ENCODE measurements at places on chromosomes 7 and 10. TPM values are rescaled to one million over a fixed set of nuclear protein-coding genes. Genes with fewer than 3 reads are reported as not detected.

The HABP2 gene
- 0.40 TPM for polyA plus RNA-seq

The LRIT1 gene
- polyA plus RNA-seq, result not detected

The PLAC9 gene
- 30.8 TPM for polyA plus RNA-seq

The TAS2R38 gene
- not detected for polyA plus RNA-seq

The SPDYE2 gene
- 16.6 TPM for polyA plus RNA-seq

The NEUROG3 gene
- not detected for polyA plus RNA-seq

The GPR22 gene
- polyA plus RNA-seq, result 0.13 TPM

The SPDYE11 gene
- polyA plus RNA-seq, result 1.2 TPM

The OR2A1 gene
- polyA plus RNA-seq, result 1.2 TPM

DNA sequence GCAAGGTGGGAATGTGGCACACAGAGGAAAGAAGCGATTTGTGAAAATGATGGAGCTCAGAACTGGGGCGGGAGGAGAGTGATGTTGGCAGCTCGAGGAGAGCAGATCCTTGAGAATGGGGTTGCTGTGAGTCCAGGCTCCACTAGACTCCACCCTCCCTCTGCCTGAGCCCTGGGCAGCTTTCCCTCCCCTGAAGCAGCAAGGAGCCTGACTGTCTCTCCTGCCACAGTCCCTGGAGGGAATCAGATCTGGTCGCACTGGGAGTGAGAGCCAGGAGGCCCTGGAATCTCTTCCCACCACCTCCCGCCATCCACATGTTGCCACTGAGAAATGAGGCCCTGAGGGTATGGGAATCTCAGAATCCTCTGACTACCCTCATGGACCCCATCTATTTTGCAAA lies 362.7 kb downstream of the PLXNA4 start:
- DNase-seq, result no peak

DNA sequence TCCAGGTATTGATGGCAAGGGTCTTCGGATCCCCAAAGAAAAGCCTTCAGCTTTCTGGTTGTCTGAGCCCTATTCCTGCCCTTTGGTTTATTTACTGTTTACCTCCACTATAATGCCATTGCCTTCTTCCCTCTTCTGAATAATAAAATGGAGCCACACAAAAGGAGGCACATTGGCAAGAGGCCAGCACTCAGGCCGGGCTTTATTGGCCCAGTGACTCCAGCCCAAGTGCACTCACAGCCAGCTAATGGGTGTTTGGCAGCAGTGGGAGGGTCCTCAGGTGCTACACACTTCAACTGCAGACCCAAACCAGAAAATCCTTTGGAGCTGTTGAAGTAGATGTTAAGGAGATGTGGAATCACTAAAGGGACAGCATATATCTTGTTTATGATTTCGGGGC lies 336.0 kb downstream of the PLXNA4 start:
- DNase-seq, result no peak

DNA sequence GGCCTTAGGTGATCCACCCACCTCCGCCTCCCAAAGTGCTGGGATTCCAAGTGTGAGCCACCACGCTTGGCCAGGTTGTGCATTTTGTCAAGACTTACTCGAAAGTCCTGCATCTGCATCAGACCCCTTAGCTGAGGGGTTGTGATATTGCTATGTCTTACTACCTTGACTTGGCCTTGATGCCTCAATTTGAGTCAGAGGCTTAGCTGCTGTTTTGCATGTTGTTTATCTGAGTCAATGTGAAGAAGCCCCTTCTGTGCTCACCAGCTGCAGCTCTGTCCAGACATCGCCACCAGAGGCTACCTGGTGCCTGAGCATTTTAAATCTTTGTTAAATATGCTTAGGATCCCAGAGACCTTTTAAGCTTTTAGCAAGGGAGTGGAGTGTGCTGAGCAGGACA lies 18.1 kb downstream of the UBE2D4 start:
- DNase-seq, result no peak

DNA sequence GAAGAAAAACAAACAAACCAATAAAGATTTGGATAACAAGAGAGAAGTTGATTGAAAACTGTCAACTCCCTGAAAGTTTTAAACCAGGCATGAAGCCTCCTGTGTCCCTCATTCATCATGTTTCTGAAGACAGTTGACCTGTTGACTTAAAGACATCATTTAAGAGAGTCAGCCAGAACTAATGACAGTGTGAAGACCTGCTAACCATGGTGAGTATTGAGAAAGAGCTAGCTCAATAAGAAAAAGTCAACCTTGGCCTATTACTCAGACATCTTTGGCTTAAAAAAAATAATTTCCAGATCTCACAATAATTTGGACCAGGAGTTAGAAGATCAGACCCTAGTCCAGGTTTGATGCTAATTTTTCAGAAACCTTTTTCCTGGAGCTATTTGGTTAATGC lies 45.3 kb upstream of the ANKRD1 start:
- DNase-seq, result no peak

DNA sequence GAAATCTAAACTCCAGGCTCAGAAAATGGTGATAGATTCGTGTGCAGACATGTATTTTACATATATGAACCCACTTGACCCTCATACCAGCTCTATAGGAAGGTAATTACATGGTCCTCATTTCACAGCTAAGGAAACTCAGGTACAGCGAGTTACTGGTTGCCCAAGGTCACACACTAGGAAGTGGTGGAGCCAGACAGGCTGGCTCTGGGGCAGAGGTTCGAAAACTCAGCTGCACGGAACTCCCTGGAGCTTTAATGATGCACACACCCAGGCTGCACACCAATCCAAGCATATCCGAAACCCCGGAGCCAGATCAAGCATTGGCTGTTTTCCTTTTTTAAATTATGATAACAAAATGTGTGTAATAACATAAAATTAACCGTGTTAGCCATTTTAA lies 172.4 kb downstream of the COBL start:
- no peak for DNase-seq

GRCh38 chr7:7964250-7964649 lies 4.3 kb upstream of the GLCCI1 start:
- DNase-seq, result no peak

GRCh38 chr7:28698840-28699239 lies 259.3 kb downstream of the TRIL start:
- no peak for DNase-seq

GRCh38 chr10:30819341-30820181 lies 190.0 kb upstream of the LYZL2 start:
- DNase-seq, result no peak

- DNase-seq, result no peak
These were observed 47.4 kb downstream of the FHIP2A start for GRCh38 chr10:114868870-114869519.

- no peak for DNase-seq
These were observed 160.5 kb upstream of the TNRC18 start for GRCh38 chr7:5584096-5584495.

DNA sequence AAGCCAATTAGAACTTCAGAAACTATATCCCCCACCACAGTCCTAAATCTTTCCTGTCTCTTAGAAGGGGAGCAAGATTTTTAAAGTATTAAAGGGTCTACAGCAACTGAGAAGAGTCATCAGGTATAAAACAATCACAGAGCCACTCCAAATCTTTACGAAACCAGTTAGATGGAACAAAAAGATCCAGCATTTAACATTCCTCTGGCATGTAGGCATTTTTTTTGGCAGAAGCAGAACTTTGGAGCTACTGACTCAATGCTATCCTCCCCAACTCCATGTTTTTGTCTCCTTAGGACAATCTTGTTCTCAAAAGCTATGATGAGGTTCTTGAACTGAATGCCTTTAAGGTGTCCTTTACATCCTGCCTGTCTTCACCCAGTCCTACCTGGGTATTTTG lies 333.3 kb downstream of the PRPF18 start:
- no peak for DNase-seq

GRCh38 chr10:86700851-86701617 lies 32.7 kb downstream of the LDB3 start:
- DNase-seq, result no peak

DNA sequence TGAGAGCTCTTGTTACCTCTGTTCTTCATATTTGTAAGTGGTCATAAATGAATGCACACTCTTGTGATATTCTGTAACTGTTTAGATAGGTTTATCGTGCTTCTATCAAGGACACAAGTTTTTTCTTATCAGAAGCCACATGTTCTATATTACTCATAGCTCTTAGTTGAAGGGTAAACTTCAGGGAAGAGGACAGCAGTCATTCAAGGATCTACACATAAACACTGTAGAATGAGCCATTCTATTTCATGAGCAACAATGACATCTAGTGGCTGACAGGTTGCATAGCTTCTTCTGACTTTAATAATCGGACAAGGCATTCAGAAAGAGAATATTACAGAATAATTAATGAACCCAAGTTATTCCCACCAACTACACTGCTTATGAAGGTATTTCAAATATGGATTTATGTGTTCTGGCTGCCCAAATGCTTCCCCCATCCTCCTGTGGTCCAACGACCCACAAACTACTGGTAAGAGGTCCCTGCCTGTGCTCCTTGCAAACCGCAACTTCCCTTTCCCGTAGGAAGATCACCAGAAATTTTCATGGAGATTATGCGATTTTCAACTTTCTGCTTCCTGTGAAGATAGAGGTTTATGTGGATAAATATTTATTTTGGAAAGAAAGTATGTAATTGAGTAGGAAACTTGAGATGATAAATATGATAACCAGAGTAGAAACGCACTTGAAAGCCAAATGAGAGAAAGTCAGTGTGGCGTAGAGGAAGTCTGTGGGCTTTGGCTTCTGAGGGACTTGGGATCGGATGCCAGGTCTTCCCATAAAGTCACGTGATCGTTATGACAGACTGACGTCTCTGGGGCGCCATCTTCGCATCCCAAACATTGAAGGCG lies 16.8 kb upstream of the ABCB5 start:
- DNase-seq, result peak; percentile 38

- DNase-seq, result peak; percentile 46
These were observed 518.8 kb downstream of the CNTNAP2 start for GRCh38 chr7:146635205-146636032.

DNA sequence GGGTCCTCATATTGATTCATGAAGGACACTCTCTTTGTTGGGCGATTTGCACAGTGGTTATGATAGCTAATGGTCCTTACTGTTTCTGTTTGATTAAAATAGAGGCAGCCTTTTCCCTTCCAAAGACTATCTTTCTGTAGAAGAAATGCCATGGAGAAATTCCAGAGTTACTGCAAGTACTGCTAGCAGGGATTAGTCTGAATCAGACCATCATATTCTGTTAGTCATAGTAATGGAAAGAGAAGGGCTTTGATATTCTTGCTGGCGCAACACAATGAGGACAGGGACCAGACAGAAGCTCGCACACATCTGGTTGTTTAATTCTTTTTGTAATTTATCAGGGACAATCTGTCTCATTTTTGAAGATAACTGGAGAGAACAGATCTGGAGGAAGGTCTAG lies 304.5 kb upstream of the FZD8 start:
- no peak for DNase-seq

GRCh38 chr10:103877861-103878260 lies 22.5 kb upstream of the SH3PXD2A start:
- no peak for DNase-seq

DNA sequence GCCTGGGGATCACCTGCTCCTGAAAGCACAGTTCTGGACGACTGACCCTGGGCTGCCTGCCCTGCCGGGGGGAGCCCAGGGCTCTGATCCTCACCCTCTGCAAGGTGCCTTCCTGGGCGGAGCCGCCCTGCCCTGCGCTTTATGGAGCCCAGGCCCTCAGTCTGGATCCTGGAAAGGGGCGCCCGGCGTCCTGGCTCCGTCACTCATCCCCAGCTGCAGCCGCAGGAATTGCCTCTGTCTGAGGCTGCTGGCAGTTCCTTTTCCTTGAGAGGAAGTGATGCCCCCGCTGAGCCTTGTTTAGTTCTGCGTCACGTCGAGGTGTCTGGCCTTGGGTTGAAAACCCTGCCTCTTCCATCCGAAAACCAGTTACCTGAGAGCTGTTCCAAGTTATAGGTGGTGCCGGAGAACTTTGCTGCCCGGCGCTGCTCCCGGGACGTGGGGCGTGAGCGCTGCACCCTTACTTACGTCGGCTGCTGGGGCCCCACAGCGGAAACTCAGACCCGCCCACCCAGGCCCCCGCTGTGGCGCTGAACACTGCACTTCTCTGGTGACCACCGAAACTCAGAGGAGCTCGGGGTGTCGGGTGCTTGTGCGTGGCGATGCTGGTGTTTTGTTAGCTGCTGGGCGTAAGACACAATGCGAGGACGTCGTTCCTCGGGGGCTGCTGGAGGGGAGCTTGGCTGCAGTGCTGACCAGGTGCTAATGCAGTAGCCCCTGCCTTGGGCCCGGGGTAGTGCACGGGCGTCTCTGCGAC lies 5.4 kb downstream of the MAFK start:
- DNase-seq, result no peak

- DNase-seq, result no peak
These were observed 95.0 kb downstream of the ST7 start for GRCh38 chr7:117048114-117048866.

DNA sequence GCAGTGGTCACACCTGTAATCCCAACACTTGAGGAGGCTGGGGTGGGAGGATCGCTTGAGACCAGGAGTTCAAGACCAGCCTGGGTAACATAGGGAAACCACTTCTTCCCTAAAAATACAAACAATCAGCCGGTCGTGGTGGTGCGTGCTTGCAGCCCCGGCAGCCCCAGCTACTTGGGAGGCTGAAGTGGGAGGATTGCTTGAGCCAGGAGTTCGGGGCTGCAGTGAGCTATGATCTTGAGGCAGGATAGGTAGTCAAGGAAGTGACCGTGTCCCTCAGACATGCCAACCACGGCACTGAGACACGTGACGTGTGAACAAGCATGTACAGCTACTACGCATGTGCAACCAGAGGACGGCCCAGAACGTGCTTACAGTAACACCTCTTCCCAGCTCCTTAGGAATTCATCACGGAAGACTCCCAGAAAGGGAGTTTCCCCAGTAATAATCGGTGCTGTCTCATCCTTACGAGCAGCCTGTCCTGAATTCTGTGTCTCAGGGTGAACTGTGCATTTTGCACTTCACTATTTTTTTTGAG lies 5.3 kb downstream of the GUSB start:
- DNase-seq, result no peak

DNA sequence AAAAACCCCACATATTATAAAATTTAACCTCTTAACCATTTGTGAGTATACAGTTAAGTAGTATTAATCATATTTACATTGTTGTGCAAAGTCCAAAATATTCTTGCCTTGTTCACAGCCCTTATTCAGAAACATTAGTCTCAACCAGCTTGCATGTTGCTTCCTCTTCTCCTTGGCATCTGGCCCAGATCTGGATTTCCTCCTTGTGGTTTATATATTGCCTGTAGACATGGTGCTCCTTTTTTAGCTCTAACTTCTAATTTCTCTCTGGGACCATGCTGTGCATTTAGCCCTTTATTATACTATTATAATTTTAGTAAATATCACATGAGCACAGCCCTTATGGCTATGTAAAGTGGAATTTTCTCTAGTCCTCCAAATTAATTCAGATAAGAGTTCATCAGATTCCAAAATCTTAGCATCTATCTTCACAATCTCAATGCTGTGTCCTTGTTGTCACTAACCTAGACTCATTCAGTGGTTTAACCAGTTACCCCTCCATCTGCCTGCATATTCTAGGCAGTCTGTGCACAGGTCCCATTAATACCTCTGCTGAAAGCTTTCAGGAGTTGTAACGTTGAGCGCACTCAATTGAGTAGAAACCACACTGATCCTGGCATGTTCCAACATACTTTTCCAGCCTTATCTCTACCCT lies 7.9 kb downstream of the CPED1 start:
- peak; percentile 80 for DNase-seq

- DNase-seq, result no peak
These were observed 87.0 kb downstream of the MARCHF5 start for GRCh38 chr10:92377962-92378361.

- DNase-seq, result no peak
These were observed 166.7 kb downstream of the NRF1 start for GRCh38 chr7:129777993-129778769.

GRCh38 chr10:121411004-121411403 lies 187.2 kb downstream of the FGFR2 start:
- DNase-seq, result peak; percentile 47

GRCh38 chr10:79905322-79906314 lies 43.3 kb downstream of the SFTPD start:
- no peak for DNase-seq
